ENCODE measurements at places on chromosomes 2 and 18. TPM values are rescaled to one million over a fixed set of nuclear protein-coding genes. Genes with fewer than 3 reads are reported as not detected.

DNA sequence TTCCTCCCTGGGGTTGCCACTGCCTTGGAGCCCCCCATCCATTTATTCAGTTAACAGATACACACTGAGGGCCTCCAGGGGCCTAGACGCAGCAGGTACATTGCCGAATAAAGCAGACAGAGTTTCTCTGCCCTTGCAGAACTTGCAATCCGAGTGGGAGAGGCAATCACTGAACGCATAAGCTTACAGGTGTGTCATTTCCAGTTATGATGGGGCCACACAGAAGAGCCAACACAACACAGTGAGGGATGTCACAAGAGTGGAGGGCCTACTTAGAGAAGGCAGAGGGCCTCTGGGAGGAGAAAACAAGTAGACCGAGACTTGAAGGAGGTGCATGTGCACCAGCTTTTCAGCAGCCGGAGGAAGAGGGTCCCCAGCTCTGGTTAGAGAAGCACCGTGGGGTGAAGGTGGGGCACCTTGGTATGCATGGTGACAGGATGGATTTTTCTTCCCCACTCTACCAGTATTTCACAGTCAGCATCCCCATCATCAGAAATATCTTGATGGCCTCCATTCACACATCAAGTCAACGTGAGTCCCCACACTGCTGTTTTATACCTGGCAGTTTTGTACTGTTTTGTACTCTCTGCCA lies 150.9 kb downstream of the SMAD7 start:
- H3K4me3 ChIP-seq = no peak overlapping the region
- no peak overlapping the region for H3K27ac ChIP-seq
- peaks cover 9% of the 10 kb centered on the region for H3K4me1 ChIP-seq
- no peaks in the 10 kb centered on the region for H3K36me3 ChIP-seq
- DNase-seq = no peak
- no peaks in the 10 kb centered on the region for H3K27me3 ChIP-seq

DNA sequence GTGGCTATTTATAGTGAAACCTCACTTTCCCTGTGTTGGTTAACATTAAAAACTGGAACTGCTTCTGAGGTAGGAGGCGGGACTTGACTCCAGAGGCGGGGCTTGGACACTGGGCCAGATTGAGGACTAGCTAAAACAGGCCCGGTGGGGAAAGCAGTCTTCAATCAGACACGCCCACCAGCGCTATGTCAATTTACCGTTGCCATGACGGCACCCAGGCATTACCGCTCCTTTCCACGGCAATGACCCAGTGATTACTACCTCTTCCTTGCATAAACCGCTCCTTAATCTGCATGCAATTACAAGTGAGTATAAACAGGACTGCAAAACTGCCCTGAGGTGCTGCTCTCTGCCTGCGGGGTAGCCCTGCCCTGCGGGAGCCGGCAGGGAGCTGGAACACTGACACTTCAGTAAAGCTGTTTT lies 35.3 kb downstream of the LRRFIP1 start:
- H3K4me1 ChIP-seq = peaks cover 4% of the 10 kb centered on the region
- DNase-seq = peak; percentile 91
- no peak overlapping the region for H3K4me3 ChIP-seq
- no peaks in the 10 kb centered on the region for H3K36me3 ChIP-seq
- no peaks in the 10 kb centered on the region for H3K27me3 ChIP-seq
- H3K27ac ChIP-seq = no peak overlapping the region

ABCB11 gene
- total RNA-seq = 0.03 TPM

GRCh38 chr2:199462347-199462955 lies 4.7 kb upstream of the SATB2 start:
- no peak for DNase-seq
- peak overlapping the region; percentile 36 for H3K4me3 ChIP-seq

MPHOSPH10 gene
- 36.6 TPM for total RNA-seq

ACMSD gene
- total RNA-seq = not detected

GRCh38 chr2:99812426-99812825 lies 322.6 kb upstream of the REV1 start:
- DNase-seq = no peak
- no peaks in the 10 kb centered on the region for H3K27me3 ChIP-seq
- no peaks in the 10 kb centered on the region for H3K4me1 ChIP-seq

- peak within 1 kb of the TSS; percentile 43 for H3K4me3 ChIP-seq
- DNase-seq = no peak
- no peaks in the 10 kb centered on the region for H3K36me3 ChIP-seq
Measured at GRCh38 chr2:176106581-176107539, at the start of gene HOXD11. Gene HOXD11 (plus strand): TSS chr2:176107280. CDS start chr2:176107356, 76 bp downstream.

CPO gene
- not detected for total RNA-seq

- H3K27me3 ChIP-seq = no peaks in the 10 kb centered on the region
- no peak for DNase-seq
- no peaks in the 10 kb centered on the region for H3K36me3 ChIP-seq
- H3K4me1 ChIP-seq = no peaks in the 10 kb centered on the region
Measured at GRCh38 chr18:23181547-23181946, 46.3 kb downstream of the CABLES1 start.

GRCh38 chr18:23652232-23652631 lies 10.5 kb downstream of the ANKRD29 start:
- no peak for DNase-seq
- no peaks in the 10 kb centered on the region for H3K27me3 ChIP-seq
- H3K27ac ChIP-seq = no peak overlapping the region
- no peak overlapping the region for H3K4me3 ChIP-seq
- no peaks in the 10 kb centered on the region for H3K36me3 ChIP-seq

- H3K4me1 ChIP-seq = peaks cover 9% of the 10 kb centered on the region
- H3K4me3 ChIP-seq = no peak overlapping the region
- H3K27ac ChIP-seq = no peak overlapping the region
- no peaks in the 10 kb centered on the region for H3K27me3 ChIP-seq
- no peak for DNase-seq
Measured at GRCh38 chr18:48676346-48676745, 137.5 kb downstream of the CTIF start.

Measured in ovary (tissue), 10 donors.